Lung microvascular endothelial cell (primary cell): ENCODE measurements at places on chromosomes 5 and 9. TPM values are rescaled to one million over a fixed set of nuclear protein-coding genes. Genes with fewer than 3 reads are reported as not detected.

DNA sequence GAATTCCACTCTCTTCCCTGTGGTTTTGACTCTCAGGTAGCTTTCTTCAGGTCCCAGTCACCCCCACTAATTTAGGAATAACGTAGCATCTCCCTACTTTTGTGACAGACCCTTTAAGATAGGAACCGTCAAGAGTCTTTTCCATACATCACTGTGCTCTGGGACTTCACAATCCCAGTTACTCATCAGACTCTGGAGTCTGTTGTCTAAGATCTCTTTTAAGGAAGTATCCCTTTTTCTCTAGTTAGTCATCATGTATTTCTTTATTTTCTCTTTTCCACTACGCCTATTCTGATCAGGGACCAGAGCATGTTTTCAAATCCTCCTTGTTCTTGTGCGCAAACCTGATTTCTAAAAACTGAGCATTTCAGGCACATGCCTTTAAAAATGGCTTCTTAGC is 143.0 kb downstream of the GOLPH3 start:
- no peak for DNase-seq

DNA sequence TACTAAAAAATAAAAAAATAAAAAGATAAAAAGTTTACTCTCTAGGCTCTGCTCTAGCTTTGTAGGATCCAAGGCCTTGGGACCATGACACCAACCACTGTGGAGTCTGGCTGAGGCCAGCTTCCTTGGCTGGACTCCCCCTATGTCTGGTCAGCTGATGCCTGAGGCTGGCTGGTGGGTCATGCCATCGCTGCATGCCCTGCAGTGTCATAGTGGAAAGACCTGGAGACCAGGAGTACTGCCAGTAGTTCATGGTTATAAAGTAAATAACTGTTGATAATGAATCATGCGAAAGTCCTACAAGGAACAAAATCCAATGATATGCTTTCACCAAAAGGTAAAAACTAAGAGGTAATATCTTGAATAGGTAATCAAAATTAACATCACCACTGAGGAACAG is 43.2 kb downstream of the GARNL3 start:
- no peak for DNase-seq

DNA sequence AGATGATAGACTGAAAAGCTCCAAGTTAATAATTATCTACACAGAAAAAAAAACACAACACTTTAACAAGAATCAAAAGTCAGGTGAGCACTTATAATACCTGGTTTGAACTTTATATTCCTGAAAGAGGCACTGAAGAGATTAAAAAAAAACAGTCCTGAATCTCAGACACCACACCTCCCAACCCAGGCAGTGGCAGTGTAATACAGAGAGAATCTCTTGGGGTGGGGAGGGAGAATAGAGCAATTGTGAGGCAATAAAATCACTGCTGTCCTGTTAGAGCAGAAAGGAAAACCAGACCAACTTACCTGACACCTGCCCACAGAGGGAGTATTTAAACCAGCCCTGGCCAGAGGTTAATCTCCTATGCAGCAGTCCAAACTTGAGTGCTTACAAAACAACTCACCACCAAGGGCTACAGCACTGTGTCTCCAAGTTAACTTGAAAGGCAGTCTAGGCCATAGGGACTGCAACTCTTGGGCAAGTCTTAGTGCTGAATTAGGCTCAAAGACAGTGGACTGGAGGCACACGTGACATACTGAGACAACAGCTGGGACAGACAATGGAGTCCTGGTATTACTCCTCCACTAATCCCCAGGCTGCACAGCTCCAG is 54.2 kb downstream of the SLCO4C1 start:
- no peak for DNase-seq

The RANBP3L gene
- under 0.01 and 0.20 TPM in 2 replicates for total RNA-seq

DNA sequence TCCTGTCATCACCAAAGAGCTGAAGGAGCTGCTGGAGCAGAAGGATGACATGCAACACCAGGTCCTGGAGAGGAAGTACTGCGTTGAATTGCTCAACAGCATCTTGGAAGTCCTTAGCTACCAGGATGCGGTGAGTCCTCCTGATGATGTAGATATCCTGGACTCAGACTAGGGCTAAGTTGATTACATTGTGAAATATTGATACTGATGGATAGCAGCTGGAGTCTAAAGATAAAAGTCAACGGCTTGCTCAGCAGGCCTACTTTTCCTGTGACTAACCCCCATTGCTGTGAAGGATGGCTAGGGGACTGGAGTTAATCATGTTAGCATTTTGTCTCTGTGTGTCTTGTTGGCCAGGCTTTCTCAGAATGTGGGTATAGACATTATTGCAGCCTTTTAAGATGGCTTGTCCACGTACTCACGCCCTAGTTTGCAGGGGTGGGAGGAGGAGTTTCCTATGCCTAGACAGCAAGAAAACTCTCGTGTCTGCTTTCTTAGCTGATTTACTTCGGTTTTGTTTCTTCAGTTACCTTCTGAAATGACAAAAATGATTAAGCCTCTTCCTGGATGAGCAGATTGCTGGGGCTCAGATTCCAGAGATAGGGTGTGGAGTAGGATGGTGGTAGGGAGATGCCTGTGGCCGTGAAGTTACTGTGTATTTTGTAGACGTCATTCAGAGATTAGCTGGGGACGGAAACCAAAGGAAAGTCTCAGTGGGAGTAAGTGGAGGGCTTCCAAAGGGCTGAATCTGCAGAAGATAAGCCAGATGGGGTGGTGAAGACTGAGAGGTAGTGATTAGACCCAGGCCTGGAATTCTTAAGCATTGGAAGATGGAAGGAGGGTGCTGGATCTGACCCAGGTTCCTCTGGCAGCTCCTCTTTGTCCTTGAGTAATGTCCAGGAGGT is 166.3 kb downstream of the DOCK2 start:
- no peak for DNase-seq
